Nephron progenitor cell (in vitro differentiated cells): ENCODE measurements at places on chromosomes 5 and 9.

DNA sequence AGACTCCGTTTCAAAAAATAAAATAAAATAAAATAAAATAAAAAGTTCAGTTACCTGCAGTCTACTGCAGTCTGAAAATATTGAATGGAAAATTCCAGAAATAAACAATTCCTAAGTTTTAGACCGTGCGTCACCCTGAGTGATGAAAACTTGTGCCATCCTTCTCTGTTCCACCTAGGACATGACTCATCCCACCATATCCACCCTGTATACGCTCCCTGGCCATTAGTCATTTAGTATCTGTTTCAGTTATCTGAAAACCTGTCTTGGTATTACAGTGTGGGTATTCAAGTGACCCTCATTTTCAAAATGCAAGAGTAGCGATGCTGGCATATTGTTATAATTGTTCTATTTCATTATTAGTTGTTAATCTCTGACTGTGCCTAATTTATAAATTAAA, 51.8 kb upstream of the TEX48 start:
- no peak for DNase-seq

GRCh38 chr9:111412280-111412679, 71.9 kb downstream of the ECPAS start:
- no peak for DNase-seq

DNA sequence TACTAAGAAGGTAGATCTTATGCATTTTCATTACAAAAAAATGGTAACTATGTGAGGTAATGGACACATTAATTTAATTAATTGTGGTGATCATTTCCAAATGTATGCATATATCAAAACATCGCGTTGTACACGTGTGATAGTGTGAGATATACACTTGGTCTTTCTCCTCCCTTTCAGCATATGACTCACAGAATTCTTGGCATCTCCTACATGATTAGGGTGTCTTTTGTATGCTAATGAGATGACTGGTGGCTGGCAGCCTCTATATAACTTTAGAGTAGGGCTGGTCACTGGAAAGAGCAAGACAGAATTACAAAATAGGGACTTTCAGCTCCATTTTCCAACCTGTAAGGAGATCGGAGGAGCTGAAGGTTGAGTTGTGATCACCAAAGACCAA, 1167.6 kb downstream of the CDH12 start:
- DNase-seq: no peak

DNA sequence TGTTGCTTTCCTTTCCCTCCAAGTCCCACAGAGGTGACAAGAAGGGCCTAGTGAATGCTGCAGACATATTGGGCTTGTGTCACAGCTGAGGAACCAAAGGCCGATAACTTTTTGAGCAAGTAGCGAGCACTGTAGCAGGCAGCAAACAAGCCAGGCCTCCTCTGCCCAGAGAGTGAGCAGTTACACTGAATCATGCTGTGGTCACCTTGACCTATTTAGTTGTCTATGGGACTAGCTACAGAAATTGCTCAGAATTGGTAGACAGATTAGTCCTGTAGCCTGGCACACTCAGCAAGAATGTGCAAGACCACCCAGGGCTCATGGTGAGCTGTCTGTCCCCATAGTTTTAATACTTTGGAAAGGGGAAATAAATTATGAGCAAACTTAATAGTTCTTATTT, 25.2 kb downstream of the ZCCHC9 start:
- no peak for DNase-seq

- no peak for DNase-seq
These were observed 474.2 kb downstream of the EFNA5 start for GRCh38 chr5:107196500-107197059.

DNA sequence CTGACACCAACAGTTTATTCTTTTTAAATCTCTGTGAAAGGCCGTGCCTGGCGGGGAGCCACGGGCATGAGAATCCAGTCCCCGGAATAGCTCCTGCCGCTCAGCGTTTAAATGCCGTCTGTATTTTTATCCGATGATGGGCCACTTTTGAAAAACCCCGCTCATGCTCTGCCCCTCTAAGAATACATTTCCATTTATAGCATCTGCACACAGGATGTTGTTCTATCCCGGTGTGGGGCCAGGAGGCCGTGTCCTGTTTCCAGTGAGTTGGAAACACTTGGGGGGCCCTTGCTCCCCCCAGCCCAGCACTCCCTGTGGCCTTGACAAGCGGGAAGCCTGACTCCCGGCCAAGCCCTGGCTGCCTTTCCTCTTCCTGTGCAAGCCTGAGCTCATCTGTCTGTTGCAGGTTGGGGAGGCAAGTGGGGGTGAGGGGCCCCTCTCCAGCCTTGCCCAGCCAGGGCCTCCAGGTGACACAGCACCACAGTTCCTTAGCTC, 39.0 kb downstream of the ERGIC1 start:
- no peak for DNase-seq

DNA sequence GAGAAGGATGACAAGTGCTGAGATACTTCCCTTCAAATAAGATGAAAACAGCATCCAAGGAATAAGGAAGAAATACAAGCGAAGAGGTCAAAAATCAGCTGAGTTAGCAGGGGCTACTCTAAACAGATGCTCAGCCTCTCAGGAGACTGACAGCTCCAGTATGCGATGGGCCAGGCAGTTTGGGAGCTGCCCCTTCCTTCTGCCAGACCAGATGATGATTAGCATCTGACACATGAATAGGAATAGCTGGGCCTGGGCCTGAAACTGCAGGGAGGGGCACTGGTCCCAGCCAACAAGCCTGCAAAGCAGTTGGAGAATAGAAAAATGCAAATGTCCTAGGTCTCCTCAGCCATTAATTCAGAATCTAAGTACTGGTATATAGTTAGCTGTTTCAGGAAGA, 13.1 kb upstream of the MAP3K1 start:
- DNase-seq: no peak
